Cardiac muscle cell (in vitro differentiated cells and primary cell): ENCODE measurements at places on chromosomes 1 and 21. TPM values are rescaled to one million over a fixed set of nuclear protein-coding genes. Genes with fewer than 3 reads are reported as not detected.

TMCC2 gene
- 10.9 and 11.9 TPM in 2 replicates for total RNA-seq

NBPF4 gene
- not detected in 2 replicates for total RNA-seq

SLFNL1 gene
- 1.5 and 3.0 TPM in 2 replicates for total RNA-seq

RBP7 gene
- total RNA-seq: 0.86 and 0.92 TPM in 2 replicates

KCNH1 gene
- total RNA-seq: 0.18 and 0.54 TPM in 2 replicates

PPIAL4G gene
- total RNA-seq: not detected in 2 replicates

DNA sequence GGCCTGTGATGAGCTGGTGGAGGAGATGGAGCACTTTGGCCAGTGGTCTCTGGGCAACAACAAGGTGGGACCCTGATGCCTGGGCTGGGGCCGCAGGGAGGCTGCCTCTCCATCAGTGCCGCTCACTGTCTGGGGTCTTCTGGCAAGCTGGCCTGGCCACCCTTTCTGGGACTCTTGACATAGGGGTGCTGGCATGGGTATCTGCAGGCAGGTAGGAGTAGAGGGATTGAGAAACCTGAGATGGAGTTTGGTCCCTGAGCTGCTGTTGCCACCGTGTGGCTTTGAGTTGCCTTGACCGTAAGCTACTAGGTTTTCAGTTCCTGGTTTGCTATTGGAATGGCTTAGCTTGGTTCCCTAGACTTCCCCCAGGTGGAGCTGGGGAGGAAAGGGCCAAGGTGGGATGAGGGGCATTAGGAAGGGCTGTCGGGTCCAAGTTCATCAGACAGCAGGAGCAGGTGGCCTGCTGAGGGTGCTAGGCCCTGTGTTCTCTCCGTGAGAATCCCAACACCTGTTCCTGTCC is 13.2 kb upstream of the MFN2 start:
- peak; percentile 60 for DNase-seq

DNA sequence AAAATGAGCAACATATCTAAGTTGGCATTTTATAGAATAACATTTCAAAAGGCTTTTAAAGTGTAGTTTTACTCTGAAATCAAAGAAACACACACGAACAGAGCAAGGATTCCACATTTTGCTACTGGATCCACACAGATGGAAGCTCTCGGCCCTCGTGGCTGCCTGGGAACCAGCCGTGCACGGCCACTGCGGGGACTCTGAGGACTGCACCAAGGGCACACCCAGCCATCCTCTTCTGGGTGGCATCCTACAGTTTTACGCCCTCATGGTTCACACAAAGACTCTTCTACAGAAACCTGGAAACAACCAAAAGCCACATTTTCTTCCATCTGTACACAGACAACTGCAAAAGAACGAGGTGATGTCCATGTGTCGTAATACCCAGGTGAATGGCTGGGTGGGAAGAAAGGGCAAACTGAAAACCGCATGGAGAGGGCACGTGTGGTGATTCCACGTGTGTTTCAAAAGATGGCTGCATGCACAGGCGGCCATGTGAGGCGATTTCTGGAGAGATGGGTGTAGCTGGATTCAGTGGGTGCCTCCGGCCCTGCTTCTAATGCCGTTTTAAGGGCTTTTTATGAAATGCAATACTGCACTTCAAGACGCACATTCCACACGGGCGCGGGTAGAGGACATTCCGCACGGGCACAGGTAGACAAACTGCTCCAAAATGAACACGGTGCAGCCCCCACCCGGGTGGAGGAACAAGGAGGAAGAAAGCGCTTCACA is 8.1 kb downstream of the POFUT2 start:
- no peak for DNase-seq

DNA sequence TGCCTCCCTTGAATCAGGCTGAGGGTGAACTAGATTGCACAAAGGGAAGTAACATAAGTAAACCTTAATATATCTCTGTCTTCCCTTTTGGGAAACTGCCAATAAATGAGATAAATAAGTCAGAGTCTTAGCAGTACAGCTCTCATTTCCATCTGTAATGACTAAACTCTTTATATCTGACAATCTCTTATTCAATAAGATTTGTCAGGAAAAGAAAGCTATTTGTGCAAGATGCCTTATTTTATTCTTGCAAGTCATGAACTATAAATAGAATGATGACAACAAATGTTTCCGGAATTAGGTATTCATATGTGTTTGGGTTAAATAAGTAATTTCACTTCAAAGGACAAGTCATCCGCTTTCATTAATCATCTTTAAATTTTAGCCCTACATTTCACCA is 229.2 kb downstream of the PTGER3 start:
- no peak for DNase-seq

GRCh38 chr21:37628362-37628761 is 261.8 kb downstream of the DYRK1A start:
- DNase-seq: no peak

DNA sequence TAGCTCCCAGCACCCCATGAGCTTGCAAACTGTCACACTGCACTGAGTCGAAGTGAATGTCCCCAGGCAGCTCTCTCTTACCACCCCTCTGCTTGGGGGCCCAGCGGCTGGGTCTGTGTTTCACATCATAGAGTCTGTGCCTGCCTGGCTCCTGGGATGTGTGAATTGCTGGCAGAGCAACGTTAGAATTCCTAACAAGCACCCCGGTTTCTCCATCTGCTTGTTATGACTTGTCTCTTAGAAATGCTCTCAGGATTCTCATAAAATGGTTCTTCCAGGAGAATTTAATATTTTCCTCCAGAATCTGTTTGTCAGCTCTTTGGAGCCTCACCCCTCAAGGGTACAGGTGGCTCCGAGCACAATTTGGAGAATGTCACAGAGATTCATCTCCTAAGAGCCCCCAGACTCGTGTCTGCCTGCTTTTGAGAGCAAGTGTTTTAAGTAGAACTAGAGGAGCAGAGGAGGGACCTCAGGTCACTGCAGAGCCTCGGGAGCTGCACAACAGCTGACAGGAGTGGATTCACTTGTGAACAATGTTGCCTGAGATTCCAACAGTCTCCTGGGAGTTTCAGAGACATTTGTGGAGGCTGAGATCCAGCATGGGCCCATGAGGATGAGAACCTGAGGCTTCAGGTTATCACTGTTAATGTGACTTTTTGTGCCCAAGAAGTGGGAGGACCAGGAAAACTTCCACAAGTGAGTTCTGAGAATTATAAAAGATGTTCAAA is 131.5 kb downstream of the KCNJ6 start:
- DNase-seq: no peak

DNA sequence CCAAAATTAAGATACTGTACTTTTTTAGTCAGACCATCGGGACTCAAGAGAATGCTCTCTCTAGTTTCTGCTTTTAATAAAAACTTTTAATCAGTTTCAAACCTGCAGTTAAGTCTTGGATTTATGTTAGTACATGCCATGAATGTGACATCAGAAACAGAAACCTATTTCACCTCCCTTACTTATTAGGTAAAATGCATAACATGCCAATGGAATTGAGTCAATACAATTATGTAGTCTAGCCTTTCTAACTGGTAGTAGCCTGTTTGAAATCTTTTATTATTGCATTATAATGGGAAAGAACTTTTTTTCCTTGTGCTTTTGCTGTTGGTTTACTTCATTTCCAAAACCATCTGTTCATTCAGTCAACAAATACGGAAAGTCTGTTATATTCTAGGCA is 4.8 kb downstream of the PHACTR4 start:
- no peak for DNase-seq

GRCh38 chr1:236508593-236509027 is 15.2 kb upstream of the LGALS8 start:
- no peak for DNase-seq

- no peak for DNase-seq
Observed at GRCh38 chr21:24276204-24276603, 1331.1 kb downstream of the MRPL39 start.

DNA sequence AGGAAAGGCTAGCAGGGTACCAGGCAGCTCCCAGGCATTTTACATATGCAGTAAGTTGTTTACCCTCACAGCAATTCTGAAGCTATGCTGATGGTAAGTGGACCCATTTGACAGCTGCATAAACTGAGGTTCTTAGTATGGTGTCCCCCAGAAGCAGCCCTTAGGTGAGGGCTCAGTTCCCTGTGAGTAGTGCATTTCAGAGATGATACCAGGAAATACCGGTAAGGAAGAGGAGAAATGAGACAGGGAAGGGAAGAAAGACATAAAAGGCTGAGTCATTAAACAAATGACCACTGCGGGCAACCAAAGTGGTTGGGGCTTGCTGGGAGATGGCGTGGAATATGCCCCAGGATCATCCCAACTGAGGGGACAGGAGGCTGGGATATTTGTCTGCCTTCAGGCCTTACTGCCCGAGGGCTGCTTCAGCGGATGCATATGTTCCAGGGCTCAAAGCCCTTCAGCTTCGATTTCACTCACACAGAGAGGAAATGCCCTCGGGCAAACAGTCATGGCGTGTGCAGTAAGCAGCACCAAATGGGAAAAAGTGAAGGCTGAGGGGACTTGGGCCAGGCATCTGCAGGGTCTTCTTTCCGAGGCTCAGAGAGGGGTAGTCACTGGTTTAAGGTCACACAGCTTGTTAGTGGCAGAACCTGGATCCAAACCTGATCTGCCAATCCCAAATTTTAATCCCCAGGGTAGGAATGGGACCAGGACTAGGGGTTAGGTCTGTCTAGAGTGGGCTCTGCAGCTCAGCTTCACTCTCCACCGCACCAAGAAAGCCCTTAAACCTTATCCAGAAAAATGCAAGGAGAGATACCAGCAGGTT is 133.7 kb upstream of the RUNX3 start:
- no peak for DNase-seq
